ENCODE measurements at places on chromosomes 12 and 14.

DNA sequence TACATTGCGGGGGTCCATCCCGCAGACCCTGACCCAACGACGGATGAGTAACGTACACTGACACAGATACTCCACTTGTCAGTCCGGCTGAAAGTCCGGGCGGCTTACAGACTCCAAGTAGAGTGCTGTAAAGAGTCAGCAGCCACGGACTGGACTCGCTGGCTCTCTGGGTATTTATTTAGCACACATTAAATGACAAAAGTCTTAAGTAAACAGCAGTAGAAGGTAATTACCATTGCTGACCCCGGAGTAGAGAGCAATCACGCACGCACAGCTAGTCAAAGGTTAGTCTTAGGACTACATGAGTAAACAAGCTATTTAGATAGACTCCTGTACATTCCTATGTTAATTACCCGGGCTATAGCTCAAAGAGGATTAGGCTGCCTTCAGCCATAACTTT is 780.9 kb downstream of the RPS29 start:
- DNase-seq = no peak

- DNase-seq = no peak
Measured at GRCh38 chr12:93311827-93312226, 65.9 kb upstream of the NUDT4 start.

DNA sequence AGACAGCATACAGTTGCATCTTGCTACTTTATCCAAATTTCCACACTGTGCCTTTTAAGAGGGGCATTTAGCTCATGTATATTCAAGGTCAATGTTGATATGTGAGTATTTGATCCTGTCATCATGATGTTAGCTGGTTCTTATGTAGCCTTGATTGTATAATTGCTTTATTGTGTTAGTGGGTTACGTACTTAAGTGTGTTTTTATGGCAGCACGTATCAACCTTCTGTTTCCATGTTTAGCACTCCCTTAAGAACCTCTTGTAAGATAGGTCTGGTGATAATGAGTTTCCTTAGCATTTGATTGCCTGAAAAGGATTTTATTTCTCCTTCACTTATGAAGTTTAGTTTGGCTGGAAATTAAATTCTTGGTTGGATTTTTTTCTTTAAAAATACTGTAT is 445.2 kb downstream of the NAV3 start:
- no peak for DNase-seq

GRCh38 chr14:51828017-51828797 is 32.2 kb upstream of the GNG2 start:
- no peak for DNase-seq

DNA sequence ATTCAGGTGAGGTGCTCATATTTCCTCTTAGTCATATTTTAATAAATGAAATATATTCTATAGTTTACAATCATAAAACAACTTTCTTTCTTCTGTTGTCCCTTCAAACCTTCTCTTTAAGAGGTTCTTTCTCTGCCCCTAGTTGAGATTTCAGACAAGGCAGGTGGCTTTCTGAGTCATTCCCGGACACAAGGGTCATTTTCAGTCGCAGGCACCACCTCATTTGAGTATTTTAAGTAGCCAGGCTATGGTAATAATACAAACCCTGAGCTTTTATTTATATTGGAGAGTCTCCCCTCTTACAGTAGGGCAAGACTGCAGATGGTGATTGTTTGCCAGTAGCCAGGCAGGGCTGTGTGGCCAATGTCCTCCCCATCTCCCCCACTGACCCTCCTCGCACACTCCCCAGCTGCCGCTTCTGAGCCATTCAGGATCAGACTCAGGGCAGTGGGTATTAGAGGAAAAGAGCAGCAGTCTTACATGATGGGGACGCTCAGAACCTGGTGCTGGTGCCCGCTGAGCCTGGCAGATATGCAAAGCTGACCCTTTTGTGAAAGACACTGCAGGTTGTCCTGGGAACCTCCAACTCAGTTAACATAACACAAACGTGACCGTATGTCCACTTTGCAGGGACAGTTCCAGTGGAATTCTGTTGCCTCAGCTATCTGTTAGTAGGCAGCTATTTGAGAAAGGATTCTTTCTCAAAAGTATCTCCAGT is 101.1 kb upstream of the BCL2L14 start:
- DNase-seq = peak; percentile 18

DNA sequence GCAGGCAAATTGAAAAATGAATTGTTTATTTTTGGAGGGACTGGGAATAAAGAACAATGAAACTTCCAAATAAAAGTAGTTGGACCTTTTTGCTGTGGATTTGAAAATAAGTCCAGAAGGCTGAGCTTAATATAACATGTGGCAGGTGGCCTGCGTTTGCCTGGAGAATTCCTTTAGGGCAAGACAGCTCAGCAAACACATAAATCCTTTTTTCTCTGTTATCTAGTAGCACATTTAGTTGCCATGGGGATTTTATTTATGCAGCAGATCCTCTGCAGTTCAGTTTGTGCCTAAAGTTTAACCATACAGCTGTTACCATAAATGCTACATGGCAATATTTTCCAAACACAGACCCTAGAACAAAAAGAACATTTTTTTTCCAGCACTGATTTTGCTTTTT is 180.0 kb downstream of the NPAS3 start:
- peak; percentile 37 for DNase-seq

DNA sequence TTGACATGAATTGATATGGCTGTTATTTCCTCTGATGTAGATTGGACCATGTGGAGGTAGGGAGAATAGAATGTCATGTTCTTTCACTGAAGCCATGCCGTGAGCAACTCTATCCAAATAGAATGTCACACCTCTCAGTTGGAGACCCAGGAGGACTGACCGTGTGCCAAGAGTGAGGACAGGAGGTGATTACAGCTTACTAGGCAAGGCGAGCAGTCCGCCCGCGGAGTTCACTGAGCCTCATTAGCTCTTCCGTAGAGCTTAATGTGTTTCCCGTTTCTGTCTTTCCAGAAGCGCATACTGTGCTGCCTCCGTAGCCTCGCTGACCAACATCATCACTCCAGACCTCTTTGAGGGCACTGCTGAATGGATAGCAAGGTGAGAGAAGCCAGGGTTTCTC is 45.6 kb downstream of the FNTB start:
- no peak for DNase-seq

- DNase-seq = no peak
Measured at GRCh38 chr14:99272632-99272898, 568 bp upstream of the BCL11B start.

DNA sequence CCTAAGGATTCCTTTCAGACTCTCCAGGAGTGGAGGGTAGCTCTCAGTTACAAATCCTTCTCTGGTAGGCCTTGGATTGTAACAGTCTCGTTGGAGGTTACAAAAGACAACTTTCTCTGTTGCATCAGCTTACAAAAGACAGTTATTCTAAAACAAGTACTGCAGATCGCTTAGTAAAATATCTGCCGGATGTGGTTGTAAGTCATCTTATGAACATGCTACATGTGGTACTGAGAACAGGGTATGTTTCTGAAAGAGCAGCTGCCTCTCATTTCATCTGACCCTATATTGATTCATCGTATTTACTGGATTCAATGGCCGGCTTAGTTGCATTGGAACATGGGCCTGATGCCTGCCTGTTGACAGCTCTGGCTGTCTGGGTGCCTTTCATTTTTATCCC is 157.4 kb downstream of the PTCSC3 start:
- DNase-seq = no peak

GRCh38 chr12:129190827-129191226 is 337.5 kb downstream of the GLT1D1 start:
- DNase-seq = peak; percentile 69

DNA sequence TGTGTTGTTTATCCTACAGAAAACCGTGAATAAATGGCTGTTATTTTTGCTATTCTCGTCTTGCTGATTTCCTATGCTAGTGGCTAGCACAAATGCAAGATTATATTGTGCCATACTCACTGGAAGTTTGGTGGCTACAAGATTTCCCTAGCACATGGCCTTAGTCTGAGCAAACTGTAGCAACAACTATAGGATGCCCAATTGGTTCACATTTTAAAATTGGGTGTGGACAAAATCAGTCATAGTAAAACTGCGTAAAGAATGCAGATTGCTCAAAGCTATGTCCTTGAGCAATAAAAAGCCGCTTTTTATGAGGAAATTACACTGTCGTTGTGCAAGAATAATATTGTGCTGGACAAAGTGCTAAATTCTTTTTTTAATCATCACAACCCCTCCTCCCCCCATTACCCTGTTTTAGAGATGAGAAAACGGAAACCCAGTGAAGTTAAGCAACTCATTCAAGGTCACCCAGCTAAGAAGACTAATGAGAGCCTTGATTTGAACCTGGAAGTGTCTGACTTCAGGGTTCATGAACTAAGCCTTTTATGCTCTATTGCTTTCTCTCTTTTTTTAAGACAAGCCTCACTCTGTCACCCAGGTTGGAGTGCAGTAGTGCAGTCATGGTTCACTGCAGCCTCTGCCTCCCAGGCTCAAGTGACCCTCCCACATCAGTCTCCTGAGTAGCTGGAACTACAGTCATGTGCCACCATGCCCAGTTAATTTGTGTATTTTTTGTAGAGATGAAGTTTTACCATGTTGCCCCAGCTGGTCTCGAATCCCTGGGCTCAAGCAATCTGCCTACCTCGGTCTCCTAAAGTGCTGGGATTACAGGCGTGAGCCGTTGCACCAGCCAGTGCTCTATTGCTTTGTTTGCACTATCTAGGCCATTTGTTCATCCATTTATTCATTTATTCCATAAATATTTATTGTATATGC is 73.6 kb downstream of the SRGAP1 start:
- peak; percentile 26 for DNase-seq

- DNase-seq = no peak
Measured at GRCh38 chr12:9740106-9740750, 7.3 kb upstream of the CLECL1 start.
